Colonic mucosa (tissue), 4 donors: ENCODE measurements at places on chromosomes 7 and 10.

GRCh38 chr7:78222001-78222751, 423.6 kb downstream of the PHTF2 start:
- no peaks in the 10 kb centered on the region for H3K4me1 ChIP-seq
- H3K4me3 ChIP-seq = no peak overlapping the region
- H3K27ac ChIP-seq = no peak overlapping the region
- no peaks in the 10 kb centered on the region for H3K36me3 ChIP-seq
- no peaks in the 10 kb centered on the region for H3K27me3 ChIP-seq

- H3K4me1 ChIP-seq = no peaks in the 10 kb centered on the region
- peak overlapping the region; percentile 54 for H3K27ac ChIP-seq
- no peaks in the 10 kb centered on the region for H3K36me3 ChIP-seq
- DNase-seq = no peak
These were observed 162.9 kb downstream of the GRK5 start for GRCh38 chr10:119370111-119370741.

- no peak overlapping the region for H3K27ac ChIP-seq
- DNase-seq = no peak
- H3K27me3 ChIP-seq = no peaks in the 10 kb centered on the region
- no peak overlapping the region for H3K4me3 ChIP-seq
- H3K4me1 ChIP-seq = no peaks in the 10 kb centered on the region
- H3K36me3 ChIP-seq = no peaks in the 10 kb centered on the region
These were observed 27.3 kb downstream of the SNX10 start for GRCh38 chr7:26318921-26319320.

DNA sequence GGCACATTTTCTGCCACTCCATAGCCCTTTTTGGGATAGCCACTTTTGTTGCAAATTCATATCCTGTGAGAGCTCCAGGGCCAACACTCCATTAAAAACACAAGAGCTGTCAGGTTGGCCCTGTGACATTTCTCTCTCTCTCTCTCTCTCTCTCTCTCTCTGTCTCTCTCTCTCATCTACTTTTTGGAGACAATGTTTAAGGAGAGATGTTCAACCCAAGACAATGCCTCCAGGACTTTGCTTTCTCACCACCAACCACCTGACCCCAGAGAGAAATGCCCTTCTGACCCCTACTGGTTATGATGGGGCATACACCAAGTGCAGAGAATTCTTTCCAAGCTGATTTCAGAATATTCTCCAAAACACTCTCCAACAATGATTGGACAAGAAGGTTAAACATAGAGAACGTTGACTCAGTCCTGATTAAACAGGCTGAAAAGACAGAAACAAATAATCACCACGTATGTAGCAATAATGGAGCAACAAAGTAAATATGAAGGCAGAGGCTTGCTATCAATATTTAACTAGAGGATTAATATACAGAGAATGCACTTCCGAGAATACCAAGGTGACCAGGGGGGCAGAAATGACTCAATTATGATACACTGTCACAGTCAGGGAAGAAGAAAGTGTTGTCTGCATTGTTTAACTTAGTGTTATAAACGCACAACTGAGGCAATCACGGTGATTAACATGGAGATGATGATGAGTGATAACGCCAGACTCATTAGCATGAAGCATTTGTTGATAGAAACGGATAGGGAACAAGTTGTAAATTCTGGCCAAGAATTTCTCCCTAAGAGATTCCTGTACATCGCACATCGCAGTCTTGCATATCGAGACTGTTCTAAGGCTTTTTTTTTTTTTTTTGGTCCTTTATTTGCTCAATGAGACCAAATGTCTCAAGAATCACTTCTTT, 178.5 kb downstream of the NRP1 start:
- no peak overlapping the region for H3K4me3 ChIP-seq
- H3K4me1 ChIP-seq = no peaks in the 10 kb centered on the region
- no peak overlapping the region for H3K27ac ChIP-seq
- no peaks in the 10 kb centered on the region for H3K27me3 ChIP-seq
- H3K36me3 ChIP-seq = no peaks in the 10 kb centered on the region
- DNase-seq = no peak

DNA sequence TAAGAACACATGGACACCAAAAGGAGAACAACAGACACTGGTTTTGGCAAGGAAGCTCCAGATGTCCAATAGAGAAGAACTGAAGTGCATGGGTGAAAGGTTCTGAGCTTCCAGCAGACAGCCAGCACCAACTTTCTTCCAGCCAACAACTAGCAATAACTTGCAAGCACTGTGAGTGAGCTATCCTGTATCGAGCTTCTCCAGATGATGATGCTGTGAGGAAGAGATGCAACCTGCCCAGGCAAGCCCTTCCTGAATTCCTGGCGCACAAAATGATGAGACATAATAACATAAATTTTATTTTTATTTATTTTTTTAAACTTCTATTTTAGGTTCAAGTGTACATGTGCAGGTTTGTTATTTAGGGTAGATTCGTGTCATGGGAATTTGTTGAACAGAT, 692.1 kb downstream of the DNAJB9 start:
- no peaks in the 10 kb centered on the region for H3K27me3 ChIP-seq
- no peaks in the 10 kb centered on the region for H3K4me1 ChIP-seq
- H3K36me3 ChIP-seq = no peaks in the 10 kb centered on the region
- H3K4me3 ChIP-seq = no peak overlapping the region
- no peak for DNase-seq
- H3K27ac ChIP-seq = no peak overlapping the region

- H3K27ac ChIP-seq = no peak overlapping the region
- no peaks in the 10 kb centered on the region for H3K4me1 ChIP-seq
- H3K36me3 ChIP-seq = no peaks in the 10 kb centered on the region
- no peak overlapping the region for H3K4me3 ChIP-seq
These were observed 158.5 kb downstream of the HERPUD2 start for GRCh38 chr7:35536396-35536826.

- no peak overlapping the region for H3K4me3 ChIP-seq
- H3K27me3 ChIP-seq = no peaks in the 10 kb centered on the region
- H3K27ac ChIP-seq = no peak overlapping the region
These were observed 13.9 kb downstream of the CROT start for GRCh38 chr7:87359366-87359765.

GRCh38 chr7:7595451-7595850, 28.8 kb downstream of the MIOS start:
- no peaks in the 10 kb centered on the region for H3K27me3 ChIP-seq
- no peaks in the 10 kb centered on the region for H3K4me1 ChIP-seq
- DNase-seq = no peak
- H3K36me3 ChIP-seq = no peaks in the 10 kb centered on the region
- H3K4me3 ChIP-seq = no peak overlapping the region

DNA sequence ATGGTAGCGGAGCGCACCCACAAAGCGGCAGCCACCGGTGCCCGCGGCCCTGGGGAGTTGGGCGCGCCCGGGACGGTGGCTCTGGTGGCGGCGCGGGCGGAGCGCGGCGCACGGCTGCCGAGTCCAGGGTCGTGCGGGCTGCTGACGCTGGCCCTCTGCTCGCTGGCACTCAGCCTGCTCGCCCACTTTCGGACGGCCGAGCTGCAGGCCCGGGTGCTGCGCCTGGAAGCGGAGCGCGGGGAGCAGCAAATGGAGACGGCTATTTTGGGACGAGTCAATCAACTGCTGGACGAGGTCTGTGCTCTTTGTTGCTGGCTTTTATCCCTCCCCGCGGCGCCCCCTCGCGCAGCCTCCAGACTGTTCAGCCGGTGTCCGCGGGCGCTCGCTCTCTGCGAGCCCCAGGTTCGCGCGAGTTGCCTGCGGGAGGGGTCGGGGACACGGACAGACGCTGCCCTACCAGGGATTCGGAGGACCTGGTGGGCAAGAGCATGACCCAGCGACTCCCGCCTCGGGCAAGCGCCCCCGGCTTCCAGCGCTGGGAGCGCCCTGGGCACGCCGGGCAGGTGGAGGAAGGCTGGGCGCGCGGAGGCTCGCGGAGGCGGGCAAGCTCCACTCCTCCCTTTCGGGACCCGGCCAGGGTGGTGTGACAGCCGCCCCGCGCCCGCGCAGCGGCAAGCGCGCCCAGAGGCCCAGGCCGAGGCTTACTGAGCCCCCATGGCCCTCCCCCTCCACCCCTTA, 887 bp downstream of the COL13A1 start:
- H3K27ac ChIP-seq = no peak overlapping the region
- DNase-seq = peak; percentile 31
- H3K4me3 ChIP-seq = peak overlapping the region; percentile 37
- H3K36me3 ChIP-seq = no peaks in the 10 kb centered on the region
- peaks cover 24% of the 10 kb centered on the region for H3K27me3 ChIP-seq

- no peak overlapping the region for H3K27ac ChIP-seq
- H3K36me3 ChIP-seq = no peaks in the 10 kb centered on the region
- H3K27me3 ChIP-seq = no peaks in the 10 kb centered on the region
- DNase-seq = no peak
- no peaks in the 10 kb centered on the region for H3K4me1 ChIP-seq
- H3K4me3 ChIP-seq = no peak overlapping the region
These were observed 111.5 kb downstream of the PRPF18 start for GRCh38 chr10:13698217-13698616.

DNA sequence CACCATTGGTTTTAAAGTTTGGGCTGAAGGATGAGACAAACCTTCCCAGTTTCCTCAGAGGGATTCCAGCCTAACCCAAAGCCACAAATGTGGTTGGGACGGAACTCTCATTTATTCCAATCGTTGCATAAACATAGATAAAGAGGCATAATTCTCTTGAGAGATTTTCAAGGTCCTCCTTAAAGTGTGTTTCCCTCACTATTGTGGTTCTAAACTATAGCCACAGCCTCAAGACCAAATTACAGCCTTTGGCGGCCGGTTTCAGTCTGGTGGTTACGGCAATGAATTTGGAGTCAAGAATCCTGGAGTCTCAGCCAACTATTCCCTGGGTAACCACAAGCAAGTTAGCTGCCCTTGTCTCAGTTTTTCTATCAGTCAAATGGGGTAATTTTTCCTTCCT, 42.6 kb downstream of the SEM1 start:
- H3K27me3 ChIP-seq = no peaks in the 10 kb centered on the region
- H3K4me3 ChIP-seq = no peak overlapping the region
- H3K36me3 ChIP-seq = no peaks in the 10 kb centered on the region
- H3K4me1 ChIP-seq = no peaks in the 10 kb centered on the region
- no peak for DNase-seq

DNA sequence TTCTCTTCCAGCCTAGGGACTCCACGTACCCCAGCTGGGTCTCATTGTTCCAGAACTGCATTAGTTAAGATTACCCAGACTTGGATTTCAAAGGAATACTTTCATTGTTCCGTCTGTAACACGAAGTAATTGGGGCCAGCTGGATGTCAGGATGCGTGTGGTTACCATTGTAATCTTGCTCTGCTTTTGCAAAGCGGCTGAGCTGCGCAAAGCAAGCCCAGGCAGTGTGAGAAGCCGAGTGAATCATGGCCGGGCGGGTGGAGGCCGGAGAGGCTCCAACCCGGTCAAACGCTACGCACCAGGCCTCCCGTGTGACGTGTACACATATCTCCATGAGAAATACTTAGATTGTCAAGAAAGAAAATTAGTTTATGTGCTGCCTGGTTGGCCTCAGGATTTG, 21.0 kb downstream of the LRRC17 start:
- H3K27me3 ChIP-seq = no peaks in the 10 kb centered on the region
- H3K4me3 ChIP-seq = no peak overlapping the region
- H3K4me1 ChIP-seq = no peaks in the 10 kb centered on the region
- H3K36me3 ChIP-seq = no peaks in the 10 kb centered on the region
- H3K27ac ChIP-seq = peak overlapping the region; percentile 23
- DNase-seq = peak; percentile 33

DNA sequence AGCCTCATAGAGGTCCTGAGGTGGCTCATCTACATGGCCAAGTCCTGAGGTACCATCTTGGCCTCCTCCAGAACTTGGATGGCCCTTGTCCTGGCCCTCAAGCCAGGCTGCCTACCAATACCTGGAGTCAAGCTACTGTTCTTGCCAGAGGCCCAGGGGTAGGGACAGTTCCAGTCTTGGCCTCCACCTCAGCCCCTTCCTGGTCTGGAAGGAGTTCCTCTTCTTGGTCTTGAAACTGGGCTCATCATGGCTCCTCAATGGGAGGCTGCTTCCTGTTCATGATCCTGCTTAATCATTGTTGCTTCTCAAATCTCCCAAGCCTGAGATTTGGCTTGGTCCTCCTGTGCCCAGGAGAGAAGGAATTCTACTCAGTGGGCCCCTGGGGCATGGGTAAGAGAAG, 3.9 kb downstream of the HPS6 start:
- H3K36me3 ChIP-seq = no peaks in the 10 kb centered on the region
- peaks cover 25% of the 10 kb centered on the region for H3K4me1 ChIP-seq
- H3K27ac ChIP-seq = no peak overlapping the region

DNA sequence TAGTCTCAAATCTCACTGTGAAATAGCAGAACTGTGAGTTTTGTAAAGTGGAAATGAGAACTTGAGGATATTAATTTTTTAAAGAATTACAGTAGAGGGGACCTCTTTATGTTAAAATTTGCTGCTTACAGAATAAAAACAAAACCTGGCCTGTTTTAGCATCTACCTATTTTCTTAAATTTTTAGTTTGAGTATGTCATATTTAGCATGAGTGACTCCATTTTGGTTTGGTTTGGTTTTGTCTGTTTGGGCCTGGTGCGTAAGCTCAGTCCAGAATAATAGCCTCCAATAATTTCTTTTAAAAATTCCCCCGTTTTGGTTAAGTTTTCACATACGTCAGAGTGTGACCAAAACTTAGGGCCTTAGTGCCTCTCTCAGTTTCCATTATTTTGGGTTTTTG, 152.0 kb upstream of the ZNF92 start:
- no peak for DNase-seq
- no peaks in the 10 kb centered on the region for H3K4me1 ChIP-seq
- H3K27me3 ChIP-seq = no peaks in the 10 kb centered on the region
